ENCODE measurements at places on chromosomes 11 and 22.

GRCh38 chr11:95165638-95166037, 65.4 kb downstream of the SESN3 start:
- DNase-seq = no peak

DNA sequence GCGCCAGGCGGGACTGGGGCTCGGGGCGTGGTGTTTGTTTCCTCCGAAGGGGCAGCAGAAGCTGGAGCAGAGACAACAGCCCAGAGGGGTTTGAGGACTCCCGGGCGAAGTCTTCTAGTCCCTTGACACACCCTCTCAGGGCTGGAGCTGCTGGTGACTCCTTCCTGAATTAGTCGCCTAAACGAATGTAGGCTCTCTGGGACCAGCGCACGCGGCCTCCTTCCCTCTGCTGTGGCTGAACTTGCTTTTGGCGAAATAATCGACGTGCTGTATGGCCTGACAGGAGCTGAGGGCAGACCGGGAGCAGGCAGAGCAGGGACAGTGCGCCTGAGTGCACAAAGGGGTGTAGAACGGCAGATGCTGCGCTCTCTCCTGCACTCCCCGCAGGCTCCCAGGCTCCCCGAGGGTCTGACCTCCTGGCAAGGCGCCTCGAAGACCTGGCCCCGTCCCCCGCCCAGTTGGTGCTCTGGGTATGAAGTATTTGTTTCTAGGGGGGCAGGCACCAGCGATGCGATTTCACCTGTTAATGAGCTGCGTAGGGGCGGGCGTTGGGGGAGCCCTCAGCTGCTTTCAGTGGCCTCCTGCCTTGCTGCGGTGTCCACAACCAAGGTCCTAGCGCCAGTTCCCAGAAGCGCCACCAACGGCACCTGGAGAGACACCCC, 5.3 kb downstream of the SLC17A6 start:
- DNase-seq = no peak

DNA sequence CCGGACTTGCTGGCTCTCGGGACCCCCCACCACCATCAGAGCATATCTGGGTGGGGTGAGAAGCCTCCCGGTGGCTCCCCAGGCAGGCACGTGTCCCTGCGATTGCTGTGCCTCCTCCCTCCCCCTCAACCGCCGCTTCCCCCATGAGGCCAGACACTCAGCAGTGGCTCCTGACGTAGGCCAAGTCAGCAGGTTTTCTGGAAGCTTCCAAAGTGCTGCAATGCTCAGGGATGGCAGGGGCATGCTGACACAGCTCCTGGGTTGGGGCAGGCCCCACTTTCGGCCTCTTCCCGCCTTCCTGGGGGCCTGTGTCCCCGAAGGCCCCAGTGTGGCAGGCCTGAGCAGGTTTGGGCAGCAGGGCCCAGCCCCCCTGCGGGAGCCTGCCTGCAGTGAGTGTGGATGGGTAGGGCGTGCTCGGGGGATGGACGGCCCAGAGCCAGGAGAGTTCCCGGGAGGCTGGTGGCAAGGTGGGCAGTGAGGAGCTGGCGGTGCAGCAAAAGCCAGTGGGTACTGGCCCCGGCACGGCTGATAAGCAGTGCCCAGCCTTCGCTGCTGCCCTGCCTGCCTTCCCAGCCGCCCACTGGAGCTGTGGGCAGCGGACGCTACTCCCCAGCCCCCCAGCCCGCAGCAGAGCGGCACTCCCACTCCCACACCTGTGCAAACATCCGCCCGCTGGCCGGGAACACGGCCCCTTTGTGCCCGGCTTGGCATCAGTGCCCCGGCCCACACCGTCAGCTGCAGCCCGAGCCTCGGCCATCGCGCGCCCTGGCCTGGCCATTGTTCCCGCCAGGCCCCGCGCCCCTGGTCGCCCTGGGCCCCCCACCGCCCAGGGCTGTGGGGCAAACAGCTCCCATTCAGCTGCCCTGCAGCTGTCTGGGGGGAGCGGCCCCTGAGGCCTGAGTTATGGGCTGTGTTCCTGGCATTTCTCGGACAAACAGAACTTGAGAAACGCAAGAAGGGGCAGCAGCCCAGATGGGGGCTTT, 125.0 kb downstream of the KCNQ1OT1 start:
- DNase-seq = no peak

GRCh38 chr11:68710409-68710808, 26.1 kb downstream of the GAL start:
- no peak for DNase-seq

DNA sequence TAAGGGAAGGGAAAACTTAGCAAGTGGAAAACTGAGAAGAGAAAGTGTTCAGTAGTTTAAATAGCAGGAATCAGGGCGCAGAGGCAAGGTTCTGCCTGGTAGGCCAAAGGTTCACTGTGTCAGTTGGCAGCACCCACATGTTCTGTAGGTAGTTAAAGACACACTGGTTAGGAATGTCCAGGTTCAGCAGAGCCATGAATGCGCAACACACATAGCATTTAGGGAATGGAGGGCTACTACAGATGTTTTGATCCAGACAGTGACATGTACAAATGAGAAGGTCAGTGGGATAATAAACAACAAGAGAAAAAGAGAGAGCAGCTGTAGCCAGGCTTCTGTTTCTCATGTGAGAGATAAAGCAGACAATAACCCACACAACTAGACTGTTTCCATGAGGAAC, 56.2 kb upstream of the ARHGAP42 start:
- DNase-seq = no peak

GRCh38 chr22:31585161-31585859, 76.7 kb downstream of the PISD start:
- no peak for DNase-seq

- no peak for DNase-seq
Observed at GRCh38 chr11:116865696-116866095, 28.3 kb upstream of the APOA1 start.

DNA sequence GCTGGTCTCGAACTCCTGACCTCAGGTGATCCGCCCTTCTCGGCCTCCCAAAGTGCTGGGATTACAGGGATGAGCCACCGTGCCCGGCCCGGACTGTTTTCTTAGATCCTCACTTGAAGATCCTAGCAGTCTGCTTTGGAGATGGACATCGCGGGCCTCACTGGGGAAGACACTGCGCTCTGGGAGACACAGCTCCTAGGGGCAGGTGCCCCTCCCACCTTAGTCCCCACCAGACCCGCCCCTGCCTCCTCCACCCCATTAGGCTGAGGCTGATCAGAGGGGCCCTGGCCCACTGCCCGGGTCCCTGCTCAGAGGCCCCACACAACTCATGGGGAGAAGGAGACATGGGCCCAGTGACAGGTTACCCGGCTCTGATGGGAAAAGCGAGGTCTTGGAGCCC, 11.3 kb upstream of the LTO1 start:
- DNase-seq = no peak

- no peak for DNase-seq
Observed at GRCh38 chr22:26681395-26681821, 24.0 kb downstream of the MIAT start.

DNA sequence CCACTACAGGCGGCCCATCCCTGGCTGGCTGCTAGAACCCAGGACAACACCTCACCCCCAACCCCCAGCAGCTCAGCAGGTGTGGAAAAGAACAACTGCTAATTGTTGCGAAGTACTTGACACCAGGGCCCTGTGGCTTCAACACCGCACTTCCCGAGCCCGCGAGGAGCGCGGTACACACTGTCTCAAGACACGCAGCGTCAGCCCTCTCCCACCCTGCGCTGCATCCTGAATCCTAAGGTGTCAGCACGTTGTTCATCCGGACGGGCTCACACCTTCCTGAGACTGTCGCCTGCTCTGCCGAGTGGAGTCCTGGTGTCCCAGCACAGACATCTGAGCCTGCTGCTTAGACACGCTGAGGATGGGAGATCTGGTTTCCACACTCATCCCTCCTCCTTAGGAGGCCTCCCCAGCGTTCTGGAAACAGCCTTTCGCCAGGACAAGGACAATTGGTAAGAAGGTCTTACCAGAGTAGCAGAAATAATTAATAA, 1336.2 kb downstream of the BRD1 start:
- no peak for DNase-seq

- DNase-seq = no peak
Observed at GRCh38 chr22:27839057-27839660, 37.6 kb upstream of the MN1 start.

DNA sequence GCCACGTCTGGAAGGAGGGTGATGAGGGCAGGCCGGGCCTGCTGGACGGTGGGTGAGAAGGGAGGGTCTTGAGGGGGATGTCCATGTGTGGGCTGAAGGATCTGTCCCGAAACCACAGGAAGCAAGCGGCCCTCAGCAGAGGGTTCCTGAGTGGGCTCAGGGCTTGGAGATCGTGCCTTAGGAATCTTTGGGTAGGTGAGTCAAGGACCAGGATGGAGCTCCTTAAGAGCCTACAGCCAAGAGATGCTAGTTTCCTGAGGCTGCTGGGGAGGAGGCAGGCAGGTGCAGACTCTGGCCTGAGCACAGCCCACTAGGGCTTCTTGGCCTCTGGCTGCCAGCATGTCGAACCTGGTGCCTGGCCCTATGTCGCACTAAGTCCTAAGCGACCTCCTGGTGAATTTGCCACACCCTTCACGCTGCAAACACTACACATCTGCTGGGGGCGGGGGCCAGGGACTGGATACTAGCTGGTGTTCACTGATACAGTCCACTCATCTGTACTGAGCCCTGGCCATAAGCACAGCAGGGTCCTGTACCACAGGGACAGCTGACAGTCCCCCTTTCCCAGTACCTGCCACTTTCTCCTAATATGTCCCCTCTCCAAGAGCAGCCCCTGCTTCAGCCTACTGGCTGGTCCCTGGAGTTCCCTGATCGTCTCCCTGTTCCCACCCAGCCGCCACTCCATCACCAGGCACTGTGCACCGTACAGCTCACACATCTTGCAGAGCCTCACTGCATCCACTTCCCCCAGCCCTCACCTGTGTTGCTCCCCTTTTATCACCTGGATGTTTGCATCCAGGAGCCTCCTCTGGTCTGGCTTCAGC, 19.5 kb downstream of the GNAZ start:
- DNase-seq = no peak

- DNase-seq = no peak
Observed at GRCh38 chr11:76115555-76115954, 90.7 kb downstream of the WNT11 start.

- DNase-seq = no peak
Observed at GRCh38 chr11:119145551-119145950, 3.3 kb upstream of the ABCG4 start.

GRCh38 chr11:30666817-30667216, 80.7 kb upstream of the MPPED2 start:
- DNase-seq = no peak

Measured in effector CD8-positive, alpha-beta T cell (primary cell).